ENCODE measurements at places on chromosomes 7 and 10.

GRCh38 chr10:103262229-103262628 lies 14.7 kb upstream of the INA start:
- no peak for DNase-seq

- DNase-seq = no peak
Measured at GRCh38 chr7:74498354-74498753, 44.6 kb downstream of the GTF2IRD1 start.

- DNase-seq = no peak
Measured at GRCh38 chr7:96921231-96921630, 84.1 kb upstream of the DLX6 start.

DNA sequence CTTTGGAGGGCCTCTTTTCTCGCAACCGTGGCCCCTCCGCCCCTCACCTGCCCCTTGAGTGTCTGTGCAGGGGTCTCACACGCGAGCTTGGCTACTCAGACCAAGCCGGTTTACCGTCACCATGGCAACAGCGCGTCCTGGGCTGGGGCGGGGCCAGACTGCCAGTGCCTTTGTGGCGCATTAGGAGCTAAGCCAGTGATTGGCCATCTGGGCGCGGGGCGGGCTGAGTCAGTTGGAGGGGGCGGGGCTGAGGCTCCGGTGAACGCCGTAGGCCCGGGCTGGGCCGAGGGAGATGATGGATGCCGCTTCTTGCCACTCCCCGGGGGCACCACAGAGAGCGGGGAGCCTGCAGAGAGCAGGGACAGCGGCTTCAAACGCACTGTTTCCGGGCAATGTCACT lies 48.7 kb upstream of the FXYD4 start:
- DNase-seq = peak; percentile 51

DNA sequence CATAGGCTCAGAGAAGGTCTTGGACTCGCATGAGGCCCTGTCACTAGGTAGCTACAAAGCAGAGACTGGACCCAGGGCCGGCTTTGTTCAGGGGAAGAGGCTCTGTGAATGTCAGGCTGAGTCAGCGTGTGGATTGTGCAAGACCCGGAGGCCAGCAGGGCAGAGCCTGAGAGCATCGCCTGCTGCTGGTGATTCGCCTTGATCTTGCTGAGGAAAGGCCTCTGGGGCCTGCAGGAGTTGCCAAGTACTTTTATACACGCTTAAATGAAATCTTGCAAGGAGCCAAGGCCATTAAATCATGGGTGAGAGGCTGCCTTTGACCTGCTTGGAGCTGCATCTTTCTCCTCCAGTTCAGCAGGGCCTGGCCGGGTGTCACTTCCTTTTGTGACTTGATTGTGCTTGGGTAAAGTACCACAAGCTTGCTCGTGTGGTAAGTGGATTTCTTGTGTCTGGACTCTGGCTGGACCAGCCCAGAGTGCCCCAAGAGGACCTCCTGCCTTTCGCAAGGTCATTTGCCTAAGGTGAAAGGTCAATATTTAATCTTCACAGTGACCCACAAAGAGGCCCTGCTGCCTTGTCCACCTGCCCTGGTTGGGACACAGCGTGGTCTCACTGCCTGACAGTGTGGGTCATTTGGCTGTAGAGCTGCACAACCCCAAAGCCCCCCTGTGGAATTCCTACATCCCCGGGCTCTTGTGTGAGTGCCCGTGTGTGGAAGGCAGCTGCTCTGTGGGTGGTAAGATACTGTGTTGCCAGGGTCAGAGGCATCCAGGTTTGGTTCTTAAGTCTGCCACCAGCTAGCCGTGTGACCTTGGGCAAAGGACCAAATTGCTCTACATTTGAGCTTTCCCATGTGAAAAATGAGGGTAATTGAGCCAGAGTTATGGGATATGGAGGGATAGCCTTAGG lies 38.6 kb upstream of the SH2D4B start:
- DNase-seq = no peak

- no peak for DNase-seq
Measured at GRCh38 chr10:5751601-5752253, 61.5 kb downstream of the GDI2 start.

DNA sequence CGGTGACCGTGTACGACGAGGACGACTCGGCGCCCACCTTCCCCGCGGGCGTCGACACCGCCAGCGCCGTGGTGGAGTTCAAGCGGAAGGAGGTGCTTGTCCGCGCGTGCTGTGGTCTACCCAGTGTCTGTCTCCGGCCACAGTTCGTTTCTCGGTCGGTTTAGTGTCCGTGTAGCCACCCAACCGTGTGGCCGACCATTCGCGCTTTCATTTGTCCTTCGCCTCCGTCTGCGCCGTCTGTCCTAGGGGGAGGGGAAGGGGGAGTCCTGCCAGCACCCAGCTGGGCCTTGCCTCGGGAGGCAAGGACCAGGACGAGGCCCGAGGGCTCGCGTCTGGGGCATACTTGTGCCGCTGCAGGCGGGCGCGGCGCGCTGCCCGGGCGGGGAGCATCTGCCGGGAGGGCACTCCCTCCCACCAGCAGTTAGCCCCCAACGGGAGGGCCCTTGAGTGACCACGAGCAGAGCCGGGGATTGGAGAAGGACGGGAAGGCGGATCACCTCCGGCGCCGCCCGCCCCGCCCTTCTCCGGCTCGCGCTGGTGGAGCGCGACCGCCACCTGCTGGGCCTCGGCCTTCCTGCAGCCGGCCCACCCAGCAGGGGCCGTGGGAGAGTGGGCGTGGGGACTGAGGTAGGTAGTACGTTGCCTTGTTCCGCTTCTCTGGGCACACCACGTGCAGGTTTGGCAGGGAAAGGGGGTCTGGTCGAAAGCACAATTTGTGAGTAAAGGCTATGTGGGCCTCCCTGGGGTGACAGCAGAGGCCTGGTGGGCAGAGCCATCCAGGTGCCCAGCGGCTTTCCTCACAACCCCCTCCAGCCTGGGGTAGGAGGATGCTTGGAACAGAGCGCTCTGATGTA lies 28.5 kb downstream of the RET start:
- no peak for DNase-seq

GRCh38 chr10:89888321-89889070 lies 187.1 kb downstream of the KIF20B start:
- DNase-seq = no peak

- DNase-seq = no peak
Measured at GRCh38 chr10:62907470-62908212, 91.5 kb upstream of the EGR2 start.

GRCh38 chr7:141397236-141398163 lies 153.7 kb upstream of the AGK start:
- no peak for DNase-seq

DNA sequence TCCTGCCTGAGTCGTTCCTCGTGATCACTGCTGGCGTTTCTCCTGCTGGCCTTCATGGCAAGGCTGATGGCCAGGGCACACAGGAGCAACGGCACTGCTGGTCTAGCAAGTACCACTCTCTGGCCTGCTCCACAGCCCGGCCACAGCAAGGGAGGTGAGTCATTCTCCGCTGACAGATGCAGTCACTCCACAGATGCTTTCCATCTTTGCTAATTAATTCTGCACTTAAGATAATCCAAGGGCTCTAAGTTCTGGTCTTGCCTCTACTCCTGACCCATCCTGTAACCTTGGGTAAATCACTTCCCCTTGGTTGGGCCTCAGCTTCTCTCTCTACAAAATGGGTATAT lies 244.4 kb downstream of the RPS24 start:
- no peak for DNase-seq

DNA sequence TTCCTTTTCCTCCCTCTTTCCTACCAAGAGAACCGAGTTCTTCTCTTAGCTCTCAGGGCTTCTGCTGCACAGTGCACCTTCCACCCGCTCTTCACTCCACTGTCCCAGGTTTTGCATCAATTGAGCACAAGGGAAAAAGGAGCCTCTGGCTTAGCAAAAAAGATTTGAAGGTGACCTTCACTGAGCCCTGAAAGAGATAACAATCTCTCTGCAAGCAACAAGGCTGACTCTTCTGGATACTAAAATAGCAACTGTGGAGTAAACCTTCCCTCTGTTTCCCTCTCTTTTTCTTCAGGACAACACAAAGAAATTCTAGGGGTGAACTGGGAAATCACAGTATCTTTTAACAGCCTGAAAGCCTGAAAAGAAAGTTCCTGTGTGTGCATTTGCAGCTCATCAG lies 354.7 kb upstream of the PODXL start:
- DNase-seq = no peak

DNA sequence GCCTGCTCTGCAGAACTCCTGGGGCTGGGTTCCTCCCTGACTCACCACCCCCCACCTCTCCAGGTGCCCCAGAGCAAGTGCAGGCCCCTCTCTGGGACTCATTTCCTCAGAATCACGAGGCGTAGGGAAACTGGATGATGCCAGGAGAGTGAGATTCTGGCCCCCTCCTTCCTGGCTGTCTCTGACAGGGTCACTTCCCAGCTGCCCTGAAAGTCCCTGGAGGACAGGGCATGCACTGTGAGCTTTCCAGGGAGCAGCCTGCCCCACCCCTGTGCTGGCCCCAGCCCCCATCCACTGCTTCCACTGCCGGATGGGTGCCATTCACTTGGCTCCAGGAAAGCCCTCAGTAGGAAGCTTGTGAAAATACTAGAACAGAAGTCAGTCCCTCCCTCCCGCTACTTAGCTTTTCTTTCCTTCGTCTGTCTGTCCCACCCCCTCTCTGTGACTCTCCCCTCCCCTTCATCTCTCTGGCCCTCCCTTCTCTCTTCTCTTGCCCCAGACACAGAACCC lies 10.4 kb downstream of the TACR2 start:
- no peak for DNase-seq

- no peak for DNase-seq
Measured at GRCh38 chr10:17737027-17737965, 14.7 kb upstream of the TMEM236 start.

- no peak for DNase-seq
Measured at GRCh38 chr10:72238392-72239175, 22.5 kb upstream of the ASCC1 start.

- DNase-seq = no peak
Measured at GRCh38 chr7:70188901-70189650, 590.8 kb downstream of the AUTS2 start.

- no peak for DNase-seq
Measured at GRCh38 chr7:5362466-5362865, 61.2 kb downstream of the TNRC18 start.

DNA sequence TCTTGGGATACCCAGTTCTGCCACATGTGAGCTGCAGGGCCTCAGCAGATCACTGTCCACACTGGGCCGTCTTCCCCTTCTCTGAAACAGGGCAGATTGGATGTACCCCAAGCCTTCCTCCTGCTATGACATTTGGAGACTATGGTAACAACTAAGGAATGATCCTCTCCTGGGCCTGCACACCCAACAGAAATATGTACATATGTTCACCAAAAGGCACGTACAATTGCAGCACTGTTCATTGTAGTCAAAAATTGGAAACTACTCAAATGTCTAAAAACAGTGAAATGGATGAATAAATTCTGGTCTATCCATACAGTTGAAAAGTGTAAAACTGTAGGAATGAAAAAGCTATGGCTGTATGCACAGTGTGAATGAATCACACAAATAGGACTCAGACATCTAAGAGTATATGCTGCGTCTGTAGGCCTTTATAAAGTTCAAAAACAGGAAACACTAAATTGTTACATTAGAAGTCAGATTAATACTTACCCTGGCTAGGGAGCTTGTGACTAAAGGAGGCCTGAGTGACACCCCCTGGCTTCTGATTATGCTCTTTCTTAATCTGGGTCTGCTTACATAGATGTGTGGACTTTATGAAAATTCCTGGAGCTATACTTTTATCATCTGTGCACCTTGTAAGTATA lies 16.1 kb upstream of the XPNPEP1 start:
- no peak for DNase-seq

GRCh38 chr10:84328418-84329195 lies at the start of gene CCSER2:
TSS of gene CCSER2 (plus strand) at chr10:84328589. CDS start at chr10:84371053, 42,464 bp downstream.
- peak; percentile 54 for DNase-seq

DNA sequence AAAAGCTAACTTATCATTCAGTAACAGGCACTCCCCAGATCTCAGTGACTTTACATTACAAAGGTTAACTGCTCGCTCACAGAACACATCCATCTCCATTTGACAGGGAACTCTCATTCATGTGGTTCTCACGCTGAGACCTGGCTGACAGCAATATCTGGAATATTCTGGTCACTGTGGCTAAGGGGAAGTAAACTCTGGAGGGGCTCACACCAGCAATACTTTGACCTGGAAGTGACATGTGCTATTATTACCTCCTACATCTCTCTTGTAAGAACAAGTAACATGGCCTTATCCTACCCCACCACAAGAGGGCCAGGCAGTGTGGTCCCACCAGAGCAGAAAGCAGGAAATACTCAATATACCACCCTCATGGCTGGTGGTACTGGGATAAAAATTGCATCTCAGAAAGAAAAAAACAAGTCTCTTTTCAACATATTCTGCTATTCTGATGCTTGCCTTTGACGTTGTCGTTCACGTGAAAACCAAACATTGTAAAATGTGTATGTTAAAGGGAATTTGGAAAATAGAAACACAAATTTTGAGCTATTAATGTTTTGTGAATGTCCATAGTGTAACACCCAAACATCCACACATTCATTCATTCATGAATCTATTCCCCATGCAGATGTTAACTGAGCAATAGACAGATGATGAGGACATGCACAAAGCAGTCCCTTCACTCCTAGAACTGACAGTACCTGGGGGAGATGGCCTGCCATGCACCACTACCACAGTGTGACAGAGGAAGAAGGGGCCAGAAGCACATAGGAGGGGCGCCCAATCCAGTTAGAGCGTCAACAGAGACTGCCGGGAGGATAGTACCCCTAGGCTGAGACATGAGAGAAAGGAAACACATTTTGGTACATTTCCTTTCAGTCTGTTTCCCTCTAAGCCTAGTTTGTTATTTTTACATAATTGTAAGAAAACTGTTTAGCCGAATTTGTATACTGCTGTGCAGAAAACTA lies 166.0 kb upstream of the SP4 start:
- no peak for DNase-seq

GRCh38 chr7:133950855-133951254 lies 176.3 kb upstream of the LRGUK start:
- no peak for DNase-seq
